IMR-90 (cell line): ENCODE measurements at places on chromosomes 1 and 21. TPM values are rescaled to one million over a fixed set of nuclear protein-coding genes. Genes with fewer than 3 reads are reported as not detected.
A peak's percentile ranks its signal among the peaks of the same experiment; 100 is the strongest.

ATP1B1 gene
- total RNA-seq = 14.5 and 20.3 TPM in 2 replicates

AGPAT3 gene
- total RNA-seq = 24.2 and 27.1 TPM in 2 replicates

NOS1AP gene
- total RNA-seq = under 0.01 and 0.18 TPM in 2 replicates

ZNF691 gene
- 13.6 and 15.3 TPM in 2 replicates for total RNA-seq

OVAAL gene
- total RNA-seq = not detected in 2 replicates

EEIG2 gene
- total RNA-seq = 4.8 and 5.8 TPM in 2 replicates

TTLL10 gene
- not detected in 2 replicates for total RNA-seq

TTLL7 gene
- total RNA-seq = 8.1 and 13.3 TPM in 2 replicates

LEPR gene
- 8.8 and 9.2 TPM in 2 replicates for total RNA-seq

THEM5 gene
- total RNA-seq = not detected in 2 replicates

CRYAA gene
- not detected in 2 replicates for total RNA-seq

ACKR1 gene
- total RNA-seq = not detected in 2 replicates

DNA sequence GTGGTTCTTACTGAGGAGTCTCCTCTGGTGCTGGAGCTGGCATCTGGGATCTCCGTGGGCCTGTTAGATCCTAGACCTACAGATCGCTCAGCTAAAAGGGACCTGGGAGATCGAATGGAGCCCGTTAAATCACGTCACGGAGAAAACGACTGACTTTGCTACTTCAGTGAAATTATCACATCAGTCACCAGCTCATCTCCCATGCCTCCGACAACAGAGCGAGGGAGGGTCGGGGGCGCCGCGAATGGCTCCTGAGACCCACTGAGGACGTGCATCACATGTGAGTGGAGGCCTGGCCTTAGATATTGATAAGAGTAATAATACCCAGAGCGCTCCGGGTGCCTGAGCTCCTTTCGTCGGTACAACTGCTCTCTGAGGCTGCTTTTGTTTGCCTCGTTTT is 55.6 kb upstream of the ACTL8 start:
- no peak for DNase-seq

DNA sequence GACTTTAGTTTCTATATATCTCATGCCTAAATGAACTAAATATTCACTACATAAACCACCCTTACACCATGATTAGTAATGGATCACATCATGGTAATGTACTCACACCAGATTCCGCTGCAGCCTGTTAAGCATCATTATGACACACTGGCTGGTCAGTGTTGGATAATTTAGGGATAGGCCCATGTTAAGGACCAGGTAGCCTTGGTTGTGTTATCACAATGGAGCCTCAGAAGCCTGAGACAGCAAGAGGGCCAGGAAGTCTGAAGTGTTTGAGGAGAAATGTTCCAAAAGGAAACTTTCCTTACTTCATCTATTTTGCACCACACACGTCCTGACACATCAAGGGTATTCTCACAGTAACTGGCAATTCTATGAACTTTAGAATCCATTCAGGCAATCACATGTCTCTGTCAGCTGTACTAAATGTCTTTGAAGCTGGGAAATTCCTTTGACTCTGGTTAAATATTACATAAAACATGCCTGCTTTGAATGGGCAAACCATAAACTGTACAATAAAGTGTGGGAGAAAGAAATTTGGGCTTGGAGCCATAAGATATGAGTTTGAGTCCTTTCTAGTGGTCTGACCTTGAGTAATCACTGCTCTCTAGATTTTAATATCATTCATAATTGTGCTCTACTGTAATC is 105.3 kb upstream of the DPT start:
- DNase-seq = no peak

- DNase-seq = peak; percentile 86
Measured at GRCh38 chr1:55131801-55132200, 83.4 kb downstream of the USP24 start.

- peak; percentile 44 for DNase-seq
Measured at GRCh38 chr1:152110365-152110859, 4.8 kb downstream of the TCHH start.

DNA sequence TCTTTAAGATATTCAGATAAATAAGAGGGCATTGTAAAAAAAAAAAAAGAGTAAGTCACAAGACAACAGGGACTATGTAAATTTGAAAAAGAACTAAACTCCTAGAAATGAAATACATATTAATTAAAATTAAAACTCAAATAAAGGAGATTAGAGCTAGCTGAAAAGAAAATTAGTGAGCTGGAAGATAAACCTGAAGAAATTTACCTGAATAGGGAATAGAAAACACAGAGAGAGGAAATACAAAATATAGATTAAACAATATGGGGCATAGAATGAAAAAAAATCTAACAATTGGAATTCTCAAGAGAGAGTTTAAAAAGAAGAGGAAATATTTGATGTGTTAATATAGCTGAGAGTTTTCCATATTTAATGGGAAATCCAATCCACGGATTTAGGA is 35.6 kb upstream of the TADA1 start:
- no peak for DNase-seq

DNA sequence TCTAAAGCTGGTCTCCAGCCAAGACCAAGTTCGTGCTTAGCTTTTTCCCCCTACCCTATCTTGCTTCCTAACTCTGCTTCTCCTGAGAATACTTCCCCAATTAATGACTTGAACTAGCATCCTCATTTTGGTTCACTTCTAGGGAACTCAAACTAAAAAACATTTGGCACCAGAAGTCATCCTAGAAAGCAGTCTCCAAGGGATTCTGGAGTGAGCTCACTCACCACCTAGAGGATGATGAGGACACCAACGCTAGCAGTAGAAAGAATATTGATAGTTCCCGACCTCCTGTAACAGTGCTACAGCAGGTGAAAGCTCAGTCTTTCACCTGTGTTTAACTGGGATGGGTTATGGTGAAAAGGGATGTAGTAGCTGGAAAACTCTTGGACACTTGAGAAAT is 4.7 kb upstream of the PSMB2 start:
- DNase-seq = no peak

DNA sequence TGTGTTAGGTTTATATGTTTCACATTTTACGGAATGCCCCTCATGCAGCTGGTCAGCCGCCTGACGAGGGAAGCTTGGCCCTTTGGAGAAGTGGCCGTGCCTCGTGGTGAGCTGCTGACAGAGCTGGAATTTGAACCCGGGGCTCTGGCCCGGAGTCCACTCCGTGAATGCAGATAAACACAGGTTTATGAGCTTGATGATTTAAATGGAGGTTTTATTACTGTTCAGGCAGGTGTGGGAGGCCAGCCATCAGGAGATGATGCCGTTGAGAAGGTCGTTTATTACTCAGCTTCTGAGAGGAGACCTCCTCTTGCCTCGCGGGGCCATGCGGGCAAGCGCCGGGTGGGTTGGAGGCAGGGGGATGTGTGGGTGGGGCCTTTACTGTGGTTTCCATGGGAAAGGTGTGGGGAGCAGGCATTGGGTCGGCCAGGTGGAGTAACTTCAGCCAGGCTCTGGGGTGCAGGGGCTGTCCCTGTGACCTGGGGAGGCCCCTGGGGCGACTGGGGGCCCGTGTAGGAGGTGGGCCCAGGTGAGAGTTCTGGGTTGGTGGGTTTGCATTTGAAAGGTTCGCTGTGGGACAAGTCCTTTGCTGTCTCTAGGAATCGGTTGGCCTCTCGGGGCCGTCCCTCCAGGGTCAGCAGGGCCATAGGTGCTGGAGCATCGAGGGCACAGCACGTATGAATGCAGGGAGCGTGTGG is 22.0 kb downstream of the PRKCZ start:
- DNase-seq = no peak

GRCh38 chr1:21779613-21780521 is 3.1 kb downstream of the USP48 start:
- DNase-seq = no peak

DNA sequence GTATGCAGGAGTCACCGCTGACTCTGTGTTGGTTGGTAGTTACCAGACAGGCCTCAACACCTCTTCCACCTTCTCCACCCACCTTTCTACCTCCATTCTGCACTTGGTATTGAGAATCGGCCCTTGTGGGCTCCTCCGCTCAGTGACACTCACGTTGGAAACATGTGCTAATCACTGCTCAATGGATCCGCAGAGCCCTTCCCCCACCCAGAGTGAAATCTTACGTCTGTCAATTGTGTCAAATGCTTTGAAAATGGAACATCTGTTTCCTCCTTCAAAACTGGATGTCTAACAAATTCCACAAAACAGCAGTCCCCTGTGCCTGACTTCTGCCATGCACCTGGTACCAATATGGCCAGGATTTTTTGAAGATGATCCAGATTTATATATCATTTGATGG is 65.5 kb upstream of the NRIP1 start:
- DNase-seq = no peak

DNA sequence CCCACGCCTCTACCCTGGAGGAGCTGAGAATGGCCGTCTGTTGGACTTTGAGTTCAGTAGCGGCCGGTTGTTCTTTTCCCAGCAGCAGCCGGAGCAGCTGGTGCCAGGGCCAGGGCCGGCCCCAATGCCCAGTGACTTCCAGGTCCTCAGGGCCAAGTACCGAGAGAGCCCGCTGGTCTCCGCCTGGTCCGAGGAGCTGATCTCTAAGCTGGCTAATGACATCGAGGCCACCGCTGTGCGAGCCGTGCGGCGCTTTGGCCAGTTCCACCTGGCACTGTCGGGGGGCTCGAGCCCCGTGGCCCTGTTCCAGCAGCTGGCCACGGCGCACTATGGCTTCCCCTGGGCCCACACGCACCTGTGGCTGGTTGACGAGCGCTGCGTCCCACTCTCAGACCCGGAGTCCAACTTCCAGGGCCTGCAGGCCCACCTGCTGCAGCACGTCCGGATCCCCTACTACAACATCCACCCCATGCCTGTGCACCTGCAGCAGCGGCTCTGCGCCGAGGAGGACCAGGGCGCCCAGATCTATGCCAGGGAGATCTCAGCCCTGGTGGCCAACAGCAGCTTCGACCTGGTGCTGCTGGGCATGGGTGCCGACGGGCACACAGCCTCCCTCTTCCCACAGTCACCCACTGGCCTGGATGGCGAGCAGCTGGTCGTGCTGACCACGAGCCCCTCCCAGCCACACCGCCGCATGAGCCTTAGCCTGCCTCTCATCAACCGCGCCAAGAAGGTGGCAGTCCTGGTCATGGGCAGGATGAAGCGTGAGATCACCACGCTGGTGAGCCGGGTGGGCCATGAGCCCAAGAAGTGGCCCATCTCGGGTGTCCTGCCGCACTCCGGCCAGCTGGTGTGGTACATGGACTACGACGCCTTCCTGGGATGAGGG is 28.5 kb upstream of the SPSB1 start:
- DNase-seq = no peak

GRCh38 chr21:40020651-40021050 is 153.4 kb downstream of the PCP4 start:
- no peak for DNase-seq

- no peak for DNase-seq
Measured at GRCh38 chr1:34113362-34113761, 51.7 kb downstream of the CSMD2 start.

GRCh38 chr1:204479387-204480136 is 15.0 kb downstream of the PIK3C2B start:
- no peak for DNase-seq

DNA sequence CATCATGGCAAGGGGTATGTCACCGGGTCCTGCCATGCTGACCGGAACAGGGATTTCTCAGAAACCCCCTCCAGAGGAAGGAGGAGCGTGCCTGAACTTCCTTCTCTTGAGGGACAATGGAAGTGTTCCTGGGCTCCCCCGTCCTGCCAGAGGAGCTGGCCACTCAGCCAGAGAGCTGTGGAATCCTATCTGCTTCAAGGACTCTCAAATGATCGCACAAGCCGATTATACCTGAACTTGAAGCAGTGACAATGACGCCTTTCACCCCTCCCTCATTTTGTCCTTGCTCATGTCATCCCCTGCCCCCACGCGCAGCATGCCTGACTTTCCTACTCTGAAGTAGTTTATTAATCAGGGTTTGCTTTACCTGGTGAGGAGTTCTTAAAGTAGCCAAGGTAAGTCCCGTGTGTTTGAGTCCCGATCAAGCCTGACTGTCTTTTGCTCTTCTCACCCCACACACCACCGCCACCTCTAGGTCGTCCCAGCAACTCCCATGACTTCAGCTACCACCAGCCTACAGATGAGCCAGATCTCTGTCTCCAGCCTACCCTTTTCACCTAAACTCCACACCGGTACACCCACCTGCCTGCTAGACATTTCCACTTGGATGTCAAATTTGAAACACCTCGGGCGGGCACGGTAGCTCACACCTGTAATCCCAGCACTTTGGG is 25.0 kb upstream of the PRELP start:
- no peak for DNase-seq

- DNase-seq = no peak
Measured at GRCh38 chr1:194707074-194707473, 1520.7 kb upstream of the B3GALT2 start.

GRCh38 chr1:60848583-60849188 is 233.7 kb upstream of the NFIA start:
- DNase-seq = peak; percentile 38

GRCh38 chr1:203722909-203723308 is 42.1 kb upstream of the LAX1 start:
- DNase-seq = no peak

GRCh38 chr21:28159396-28159795 is 833.3 kb downstream of the LTN1 start:
- DNase-seq = no peak

DNA sequence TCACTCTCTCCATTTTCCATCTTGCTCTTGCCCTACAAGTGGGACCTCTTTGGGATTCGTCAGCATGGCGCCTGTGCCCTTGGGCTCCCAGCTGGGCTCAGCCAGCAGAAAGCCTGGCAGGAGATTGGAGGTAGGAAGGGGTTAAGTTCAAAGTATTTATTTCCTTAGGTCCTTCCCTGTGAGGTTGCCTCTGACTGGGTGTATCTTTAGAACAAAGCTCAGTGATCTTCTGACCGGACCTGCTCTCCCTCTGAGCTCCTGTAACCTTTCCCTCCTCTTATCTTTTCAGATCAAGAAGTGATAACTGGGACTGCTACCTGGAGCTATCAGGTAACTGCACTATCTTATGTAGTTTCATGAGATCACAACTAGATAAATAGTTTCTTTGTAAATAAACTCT is 75.8 kb upstream of the ABCD3 start:
- DNase-seq = no peak

GRCh38 chr1:15155888-15156741 is 2.6 kb downstream of the TMEM51 start:
- DNase-seq = no peak

DNA sequence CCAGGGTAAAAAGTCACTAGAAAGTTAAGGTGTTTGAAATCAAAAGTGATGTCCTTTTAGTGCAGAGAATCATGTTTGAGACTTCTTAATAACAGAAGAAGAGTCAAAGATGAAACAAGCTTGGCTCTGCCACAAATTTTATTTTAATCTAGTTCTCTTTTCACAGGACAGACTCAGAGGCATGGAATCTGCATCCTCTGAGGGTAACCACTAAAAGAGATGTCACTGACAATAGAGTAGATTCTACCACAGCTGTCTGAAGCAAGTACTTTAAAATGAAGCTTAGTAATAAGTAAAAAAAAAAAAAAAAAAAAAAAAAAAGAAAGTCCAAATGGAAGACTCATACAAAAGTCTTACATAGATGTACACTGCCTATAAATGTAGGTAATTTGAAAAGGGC is 519.7 kb upstream of the PRMT6 start:
- DNase-seq = no peak
